ENCODE measurements at places on chromosomes 3 and 15.

DNA sequence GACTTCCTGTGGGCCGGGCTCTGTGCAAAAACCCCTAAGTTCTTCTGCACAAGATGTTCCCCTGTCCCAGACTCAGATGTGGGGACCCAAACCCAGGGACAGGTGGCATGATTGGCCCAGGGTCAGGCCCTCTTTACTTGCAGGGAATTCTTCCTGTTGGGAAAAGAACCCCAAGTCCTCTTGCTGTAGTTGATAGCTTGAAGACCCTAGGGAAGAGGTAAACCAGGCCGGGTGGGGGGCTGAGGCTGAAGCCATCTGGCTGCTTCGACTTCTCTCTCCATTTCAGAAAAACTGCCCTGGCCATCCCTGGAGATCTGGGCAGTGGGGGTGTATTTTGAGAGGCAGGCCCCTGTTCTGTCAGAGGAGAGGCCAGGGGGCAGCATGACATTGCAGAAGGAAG lies 23.5 kb downstream of the SSUH2 start:
- DNase-seq: no peak

GRCh38 chr3:184610245-184610871 lies 48.8 kb downstream of the EPHB3 start:
- no peak for DNase-seq

DNA sequence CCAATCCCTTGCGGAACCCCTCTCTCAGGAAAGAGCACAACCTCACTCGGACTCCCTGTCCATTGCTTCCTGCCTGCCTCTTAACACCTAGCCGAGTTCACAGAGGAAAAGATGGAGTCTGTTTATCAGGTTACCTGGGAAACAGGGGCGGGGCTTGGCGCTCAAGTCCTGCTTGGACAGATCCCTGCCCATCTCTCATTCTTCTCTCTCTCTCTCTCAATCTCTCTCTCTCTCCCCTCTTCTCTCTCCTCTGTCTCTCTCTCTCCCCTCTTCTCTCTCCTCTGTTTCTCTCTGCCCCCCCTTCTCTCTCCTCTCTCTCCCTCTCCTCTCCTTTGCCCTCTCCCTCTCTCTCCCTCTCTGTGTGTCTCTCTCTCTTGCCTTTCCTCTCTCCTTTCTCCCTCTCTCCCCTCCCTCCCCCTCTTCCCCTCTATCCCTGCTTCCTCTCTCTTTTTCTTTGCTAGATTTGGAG lies at the start of gene EFHB:
EFHB (minus strand) TSS at position 120 of the 469 bp plus-strand sequence. CDS start 199 bp downstream, outside the sequence.
- DNase-seq: no peak

DNA sequence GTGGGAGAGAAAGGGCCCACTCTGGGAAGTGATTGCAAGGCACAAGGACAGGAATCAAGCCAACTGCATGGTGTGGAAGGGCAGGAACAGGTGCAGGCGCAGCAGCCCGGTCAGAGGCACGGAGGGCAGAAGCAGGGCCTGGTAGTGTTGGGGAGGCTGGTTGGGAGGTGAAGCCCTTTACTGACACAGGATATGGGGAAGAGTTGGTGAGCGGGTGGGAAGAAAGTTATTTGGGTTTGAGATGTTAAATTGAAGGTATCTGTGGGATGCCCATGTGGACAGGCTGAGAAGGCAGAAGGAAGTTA lies 83.6 kb upstream of the ABHD2 start:
- no peak for DNase-seq

- DNase-seq: no peak
Observed at GRCh38 chr3:196736670-196737374, 2.8 kb upstream of the PAK2 start.

- DNase-seq: no peak
Observed at GRCh38 chr3:123695152-123695551, 110.3 kb upstream of the HACD2 start.

- DNase-seq: no peak
Observed at GRCh38 chr3:124258057-124258500, 266.2 kb upstream of the ROPN1 start.

GRCh38 chr3:128702391-128702790 lies 23.6 kb upstream of the RAB7A start:
- no peak for DNase-seq

- DNase-seq: no peak
Observed at GRCh38 chr15:96595951-96596350, 265.5 kb downstream of the NR2F2 start.

DNA sequence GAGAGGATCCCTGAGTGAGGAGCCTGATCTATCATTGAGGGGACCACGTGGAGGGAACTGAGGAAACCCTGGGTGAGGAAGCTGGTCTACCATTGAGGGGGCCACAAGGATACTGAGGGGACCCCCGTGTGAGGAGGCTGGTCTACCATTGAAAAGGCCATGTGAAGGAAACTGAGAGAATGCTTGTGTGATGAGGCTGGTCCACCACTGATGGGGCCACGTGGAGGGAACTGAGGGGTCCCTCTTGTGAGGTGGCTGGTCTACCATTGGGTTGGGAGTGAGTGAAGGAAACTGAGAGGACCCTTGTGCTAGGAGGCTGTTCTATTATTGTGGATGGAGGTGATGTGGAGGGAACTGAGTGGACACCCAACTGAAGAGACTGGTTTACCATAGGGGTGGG lies 161.3 kb downstream of the FBLN2 start:
- peak; percentile 5 for DNase-seq

GRCh38 chr15:36898536-36899126 lies 201.7 kb downstream of the MEIS2 start:
- DNase-seq: no peak

- DNase-seq: no peak
Observed at GRCh38 chr3:146159616-146160320, 1.2 kb downstream of the PLOD2 start.

DNA sequence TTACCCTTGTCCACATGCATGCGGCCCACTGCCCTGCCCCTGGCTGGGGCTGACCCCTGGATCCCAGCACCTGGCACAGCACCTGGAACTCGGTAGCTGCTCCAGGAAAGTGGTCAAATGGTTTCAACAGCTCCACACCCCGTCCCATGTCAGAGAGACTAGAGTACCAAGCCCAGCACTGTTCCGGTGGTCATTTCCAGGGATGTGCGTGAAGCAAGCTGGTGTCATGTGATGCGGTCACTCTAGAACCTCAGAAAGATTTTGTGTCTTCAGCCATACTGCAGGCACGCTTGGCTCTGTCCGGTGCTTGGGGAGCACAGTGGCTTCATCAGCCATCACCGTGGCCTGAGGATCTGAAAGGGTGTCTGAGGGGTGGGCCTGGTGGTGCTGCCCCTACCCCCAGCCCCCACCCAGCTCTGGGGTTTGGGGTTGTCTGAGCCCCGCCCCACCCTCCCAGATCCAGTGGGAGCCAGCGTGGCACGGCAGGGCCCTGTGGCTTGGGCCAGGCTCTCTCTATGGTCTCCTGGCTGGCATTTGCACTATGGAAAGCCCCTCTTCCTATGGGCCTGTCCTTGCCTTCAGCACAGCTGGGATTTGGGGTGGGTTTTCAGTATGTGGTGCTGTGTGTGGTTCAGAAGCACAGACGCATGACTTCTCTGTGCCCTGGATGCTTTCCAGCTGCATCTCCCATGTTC lies 15.3 kb downstream of the APBA2 start:
- DNase-seq: no peak

- no peak for DNase-seq
Observed at GRCh38 chr15:85463276-85463892, 83.0 kb downstream of the AKAP13 start.

- DNase-seq: no peak
Observed at GRCh38 chr15:93152951-93153350, 63.9 kb upstream of the RGMA start.

- DNase-seq: no peak
Observed at GRCh38 chr3:69324362-69325025, 61.4 kb downstream of the FRMD4B start.

DNA sequence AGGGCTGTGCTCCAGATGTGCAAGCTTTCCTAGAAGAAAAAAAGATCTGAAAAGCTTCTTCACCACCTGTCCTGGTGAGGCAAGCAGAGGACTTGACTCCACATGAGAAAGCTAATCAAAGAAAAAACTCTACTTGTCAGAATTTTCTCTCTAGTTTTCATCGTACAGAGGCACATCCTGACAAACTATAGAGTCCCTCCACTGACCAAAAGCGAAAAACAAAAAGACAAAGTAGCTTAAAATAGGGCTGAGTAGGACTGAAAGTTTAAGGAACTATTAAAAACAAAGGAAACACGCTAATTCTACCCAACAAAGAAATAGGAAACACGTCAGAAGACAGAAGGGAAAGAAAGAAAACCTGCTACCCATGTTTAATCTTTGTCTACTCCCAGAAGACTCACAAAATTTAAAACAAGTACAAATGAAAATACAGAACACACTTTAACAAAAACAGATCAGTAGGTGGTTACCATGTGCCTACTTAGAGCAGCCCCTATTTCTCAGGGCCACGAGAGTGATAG lies 26.5 kb downstream of the NANOGP8 start:
- DNase-seq: no peak

- peak; percentile 45 for DNase-seq
Observed at GRCh38 chr3:39408493-39409372, 2.2 kb downstream of the RPSA start.

DNA sequence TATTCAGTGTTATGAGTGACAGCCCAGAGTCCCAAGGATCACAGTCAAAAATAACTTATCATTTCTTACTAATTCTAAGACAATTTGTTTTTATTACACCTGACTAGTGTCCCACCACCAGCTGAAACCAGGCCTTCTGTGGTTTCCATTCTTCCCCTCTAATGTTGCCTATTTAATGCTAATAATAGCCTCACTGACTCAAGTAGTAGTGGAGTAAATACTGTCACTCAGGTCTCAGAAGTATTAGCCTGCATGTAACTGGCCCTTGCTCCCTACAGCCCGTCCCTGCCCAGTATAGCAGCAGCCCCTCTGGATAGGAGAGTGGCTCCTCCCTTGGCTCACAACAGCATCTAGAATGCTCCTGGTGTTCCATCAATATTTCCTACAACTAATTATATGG lies 665.5 kb downstream of the NTRK3 start:
- DNase-seq: no peak

DNA sequence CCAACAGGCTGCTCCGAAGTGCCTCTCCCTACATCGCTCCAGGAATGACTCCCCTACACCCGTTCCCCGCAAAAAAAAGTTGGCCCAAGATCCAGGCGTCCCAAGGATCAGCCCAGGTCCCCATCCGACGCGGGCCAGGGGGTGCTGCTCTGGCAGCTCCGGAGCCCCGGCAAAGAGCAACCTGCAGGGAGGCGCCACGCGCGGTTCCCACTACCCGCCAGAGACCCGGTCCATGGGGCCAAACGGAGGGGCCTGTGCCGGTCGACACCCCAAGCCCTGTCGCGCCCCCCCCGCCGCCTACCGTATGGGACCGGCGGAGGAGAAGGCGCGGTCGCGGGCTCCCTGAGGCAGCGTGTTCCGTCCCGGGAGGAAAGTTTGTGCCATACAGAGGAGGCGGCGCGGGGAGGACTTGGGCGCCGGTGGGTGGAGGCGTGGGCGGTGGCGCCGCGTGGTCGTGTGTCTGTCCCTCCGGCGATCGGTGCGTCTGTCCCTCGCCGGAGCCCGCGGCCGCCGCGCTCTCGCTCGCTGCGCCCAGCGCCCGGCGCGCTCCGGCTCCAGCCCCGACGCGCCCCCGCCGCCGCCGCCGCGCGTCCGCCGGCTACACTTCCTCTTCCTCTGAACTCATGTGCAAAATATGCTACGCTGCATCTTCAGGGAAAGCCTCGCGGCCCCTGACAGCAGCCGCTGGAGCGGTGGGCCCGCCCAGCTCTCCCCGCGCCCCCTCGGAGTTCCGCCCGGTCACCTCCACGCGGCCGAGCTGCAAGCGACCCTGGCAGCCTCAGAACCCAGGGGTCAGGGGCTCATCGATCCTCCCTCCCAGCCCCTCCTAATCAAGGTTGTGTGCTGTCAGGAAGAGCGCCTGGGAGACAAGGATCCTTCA lies at the start of gene RFTN1:
RFTN1 (minus strand) TSS at position 559 of the 880 bp plus-strand sequence. CDS start 19,830 bp downstream, outside the sequence.
- peak; percentile 53 for DNase-seq

GRCh38 chr15:78225783-78226541 lies 8.4 kb downstream of the ACSBG1 start:
- DNase-seq: no peak

DNA sequence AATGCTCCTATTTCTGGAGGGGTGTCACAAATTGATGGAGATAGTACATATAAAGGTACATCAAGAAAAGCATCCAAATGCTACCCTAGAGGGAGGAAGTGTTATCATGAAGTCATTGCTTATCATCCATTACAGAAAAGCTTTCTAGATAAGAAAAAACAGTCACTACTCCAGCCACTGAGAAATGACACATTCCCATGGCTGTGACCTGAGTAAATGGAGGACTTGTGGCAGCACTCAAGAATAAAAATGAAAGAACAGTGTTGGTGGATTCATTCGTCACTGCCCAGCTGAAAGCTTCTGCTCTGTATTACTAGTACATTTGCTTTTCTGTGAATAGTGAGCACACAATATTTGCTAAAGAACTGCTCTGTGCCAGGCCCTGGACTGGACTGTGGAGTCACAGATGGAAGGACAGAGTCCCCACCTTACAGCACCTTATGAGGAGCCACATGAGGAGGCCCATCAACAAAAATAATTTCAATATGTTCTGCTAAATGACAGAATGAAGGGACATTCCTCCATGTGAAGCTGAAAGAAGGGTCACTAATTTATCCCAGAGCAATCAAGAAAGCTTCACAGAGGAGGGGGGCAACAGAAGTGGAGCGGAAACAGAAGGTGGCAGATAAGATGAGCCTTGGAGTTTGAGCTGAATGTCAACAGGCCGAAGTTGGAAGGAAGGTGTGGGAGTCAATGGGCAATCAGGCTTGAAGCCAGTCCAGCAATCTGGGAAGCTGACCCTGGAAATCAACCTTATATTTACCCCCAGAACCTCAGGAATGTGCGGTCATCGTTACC lies 343.5 kb upstream of the TRIM42 start:
- DNase-seq: no peak

DNA sequence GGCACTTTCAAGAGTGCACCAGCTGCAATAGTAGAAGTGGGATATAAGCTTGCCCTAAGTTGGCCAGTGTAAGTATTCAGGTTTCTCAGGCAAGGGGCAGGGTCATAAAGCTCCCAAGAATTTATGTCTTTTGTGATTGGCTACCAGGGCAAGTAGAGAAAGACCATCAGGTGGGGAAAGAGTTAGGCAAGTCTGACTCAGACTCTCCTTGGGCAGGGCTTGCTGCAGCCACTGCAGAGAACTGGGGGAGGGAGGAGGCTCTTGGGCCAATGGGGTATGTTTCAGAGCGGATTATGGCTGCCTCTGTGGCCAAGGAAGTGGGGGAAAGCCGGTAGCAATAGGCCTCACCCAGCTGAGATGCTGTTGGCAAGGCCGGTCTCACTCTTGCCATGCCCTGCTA lies 44.6 kb upstream of the SLC25A36 start:
- DNase-seq: no peak

GRCh38 chr3:6807967-6808588 lies 52.8 kb upstream of the GRM7 start:
- DNase-seq: no peak

Measured in CD4-positive, alpha-beta T cell treated with Interleukin-4 for 1 hour (primary cell).